ENCODE measurements at places on chromosomes 5 and 9. TPM values are rescaled to one million over a fixed set of nuclear protein-coding genes. Genes with fewer than 3 reads are reported as not detected.

CBY3 gene
- not detected for total RNA-seq

TMEM252 gene
- not detected for total RNA-seq

ZDHHC11B gene
- 0.74 TPM for total RNA-seq

DNA sequence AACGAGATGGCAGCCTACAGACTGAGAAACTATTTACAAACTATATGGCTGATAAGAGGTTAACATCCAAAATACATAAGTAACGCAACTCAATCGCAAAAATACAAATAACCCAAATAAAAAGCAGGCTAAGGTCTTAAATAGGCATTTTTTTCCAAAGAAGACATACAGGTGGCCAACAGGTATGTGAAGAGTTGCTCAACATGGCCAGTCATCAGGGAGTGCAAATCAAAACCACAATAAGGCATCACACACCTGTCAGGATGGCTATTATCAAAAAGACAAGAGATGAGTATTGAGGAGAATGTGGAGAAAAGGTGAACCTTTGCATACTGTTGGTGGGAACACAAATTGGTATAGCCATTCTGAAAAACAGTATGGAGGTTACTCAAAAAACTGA is 73.5 kb downstream of the CAMSAP1 start:
- no peak overlapping the region for H3K4me3 ChIP-seq
- H3K36me3 ChIP-seq: peaks cover 27% of the 10 kb centered on the region
- no peak for DNase-seq
- H3K27ac ChIP-seq: no peak overlapping the region
- peaks cover 3% of the 10 kb centered on the region for H3K4me1 ChIP-seq

GRCh38 chr5:145936401-145937131 is at the start of gene SH3RF2:
Gene SH3RF2, plus strand, starts transcription at chr5:145936578. Its CDS starts 1,351 bp downstream, at chr5:145937929.
- H3K27ac ChIP-seq: peak within 1 kb of the TSS; percentile 89
- DNase-seq: peak; percentile 63
- H3K4me3 ChIP-seq: peak within 1 kb of the TSS; percentile 76
- no peaks in the 10 kb centered on the region for H3K27me3 ChIP-seq
- peaks cover 56% of the 10 kb centered on the region for H3K4me1 ChIP-seq

DNA sequence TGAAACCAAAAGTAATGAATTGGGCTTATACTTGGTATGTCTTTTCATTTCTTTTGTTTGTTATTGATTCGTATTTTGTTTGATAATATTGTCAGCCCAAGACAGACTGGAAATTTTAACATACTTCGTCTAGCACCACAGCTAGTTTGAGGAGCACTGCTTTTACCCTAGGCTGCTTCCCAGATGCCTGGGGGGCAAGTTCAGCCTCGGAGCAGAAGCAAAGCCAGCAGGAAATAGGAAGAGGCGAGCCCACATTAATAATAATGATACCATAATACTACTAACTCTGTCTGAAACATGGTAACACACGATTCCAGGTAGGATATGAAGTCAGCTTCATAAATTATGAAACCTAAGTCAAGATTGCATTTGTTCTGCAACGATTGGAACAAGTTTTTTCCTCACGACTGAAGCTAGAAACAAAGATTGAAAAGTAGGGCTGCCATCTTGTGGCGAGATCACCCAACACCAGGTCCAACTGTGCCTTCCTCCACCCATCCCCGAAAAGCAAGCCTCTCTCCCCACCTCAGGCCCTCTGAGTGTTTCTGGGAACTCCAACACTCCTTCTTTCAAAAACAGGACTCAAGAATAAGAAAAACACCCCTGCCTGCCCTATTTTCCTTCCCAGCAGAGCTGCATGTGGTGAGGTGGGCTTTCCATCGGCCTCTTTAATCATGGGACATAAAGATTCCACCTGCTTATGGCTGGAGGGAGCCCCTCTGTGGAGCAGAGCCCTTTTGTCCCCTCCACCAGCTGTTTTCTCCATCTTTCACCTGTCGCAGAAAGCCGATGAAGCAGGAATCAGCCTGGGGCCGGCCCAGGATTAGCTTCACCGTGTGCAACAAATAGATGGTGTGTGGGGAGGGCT is 236.4 kb downstream of the CAAP1 start:
- no peak overlapping the region for H3K27ac ChIP-seq
- no peak for DNase-seq
- no peaks in the 10 kb centered on the region for H3K36me3 ChIP-seq
- H3K4me1 ChIP-seq: peaks cover 4% of the 10 kb centered on the region
